ENCODE measurements at places on chromosomes 16 and 17.

DNA sequence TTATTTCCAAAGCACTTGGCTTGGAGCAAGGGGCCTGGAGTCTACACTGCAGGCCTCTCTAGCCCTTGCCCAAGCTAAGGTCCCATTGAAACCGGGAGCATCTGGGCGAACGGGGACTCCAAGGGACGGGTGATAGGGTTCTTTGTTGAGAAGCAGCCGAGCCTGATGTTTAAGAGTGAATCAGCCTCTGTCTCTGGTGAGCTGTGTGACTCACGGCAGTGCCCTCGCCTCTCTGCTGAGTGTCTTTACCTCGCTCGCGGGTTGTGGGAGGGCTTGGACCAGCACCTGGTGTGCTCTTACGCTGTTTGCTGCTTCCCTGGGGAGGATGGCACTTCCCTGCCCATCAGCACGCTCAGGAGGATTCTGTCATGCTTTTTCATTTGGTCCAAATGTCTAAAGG is 1.3 kb downstream of the HGS start:
- H3K27ac ChIP-seq: peak overlapping the region; percentile 87
- H3K27me3 ChIP-seq: no peaks in the 10 kb centered on the region
- H3K36me3 ChIP-seq: peaks cover 12% of the 10 kb centered on the region
- peak overlapping the region; percentile 76 for H3K4me3 ChIP-seq
- DNase-seq: no peak

DNA sequence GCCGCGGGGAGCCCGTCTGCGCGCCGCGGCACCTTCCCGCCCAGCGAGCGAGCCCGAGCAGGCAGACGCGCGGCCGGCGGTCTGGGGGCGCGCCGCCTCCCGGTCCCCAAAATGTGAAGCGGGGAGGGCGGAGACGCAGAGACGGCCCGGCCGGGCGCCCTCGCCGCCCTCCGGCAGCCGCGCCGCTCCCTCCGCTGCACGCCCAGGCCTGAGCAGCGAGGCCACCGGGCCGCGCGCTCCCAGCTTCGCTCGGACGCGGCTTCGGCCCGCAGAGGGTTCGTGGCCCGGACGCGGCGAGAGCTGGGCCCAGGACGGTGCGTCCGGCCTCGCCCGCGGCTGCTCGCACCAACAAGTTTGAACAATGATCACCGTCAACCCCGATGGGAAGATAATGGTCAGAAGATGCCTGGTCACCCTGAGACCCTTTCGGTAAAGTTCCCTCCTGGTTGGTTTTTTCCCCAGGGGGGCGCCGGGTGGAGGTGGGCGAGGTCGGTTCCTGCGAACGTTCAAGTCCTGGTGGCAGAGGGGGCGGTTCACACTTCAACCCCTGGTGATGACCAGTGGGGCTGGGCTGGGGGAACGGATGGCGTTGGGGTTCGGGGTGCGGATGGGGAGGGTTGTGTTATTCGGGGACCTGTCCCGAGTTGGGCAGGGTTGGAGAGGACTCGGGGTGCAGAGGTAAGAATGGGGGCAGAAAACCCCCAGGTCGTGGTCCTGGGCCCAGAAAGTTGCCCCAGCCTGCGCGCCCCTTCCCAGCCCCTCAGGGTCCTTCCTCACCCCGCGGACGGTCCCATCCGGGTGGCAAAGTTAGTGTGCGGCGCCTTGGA is 678 bp downstream of the MGAT5B start:
- H3K4me3 ChIP-seq: peak overlapping the region; percentile 22
- H3K36me3 ChIP-seq: no peaks in the 10 kb centered on the region
- DNase-seq: no peak
- peaks cover 11% of the 10 kb centered on the region for H3K4me1 ChIP-seq
- H3K27me3 ChIP-seq: peaks cover 66% of the 10 kb centered on the region

GRCh38 chr17:79802736-79803420 is 6.0 kb upstream of the CBX8 start:
- no peak overlapping the region for H3K27ac ChIP-seq
- DNase-seq: no peak

DNA sequence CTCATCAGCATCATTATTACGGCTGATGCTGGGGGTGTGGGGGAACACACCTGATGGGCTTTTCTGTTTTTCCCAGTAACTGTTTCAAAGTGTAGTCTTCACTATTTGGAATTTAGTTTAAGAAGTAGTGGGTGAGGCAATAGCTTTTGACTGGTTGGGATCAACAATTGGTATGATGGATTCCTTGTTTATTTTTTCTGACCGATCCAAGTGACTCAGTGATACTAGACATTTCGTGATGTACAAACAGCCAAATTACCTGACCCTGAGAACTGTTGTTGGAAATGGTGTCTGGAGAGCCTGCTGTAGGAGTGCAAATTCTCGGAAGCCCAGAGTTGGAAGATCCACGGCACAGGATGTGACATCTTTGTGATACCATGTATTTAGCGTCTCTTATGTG is 204.2 kb downstream of the PRKCA start:
- no peak overlapping the region for H3K27ac ChIP-seq
- H3K36me3 ChIP-seq: no peaks in the 10 kb centered on the region
- no peak overlapping the region for H3K4me3 ChIP-seq
- DNase-seq: no peak
- peaks cover 14% of the 10 kb centered on the region for H3K4me1 ChIP-seq

- no peak overlapping the region for H3K4me3 ChIP-seq
- H3K27ac ChIP-seq: no peak overlapping the region
- H3K27me3 ChIP-seq: no peaks in the 10 kb centered on the region
- H3K36me3 ChIP-seq: peaks cover 21% of the 10 kb centered on the region
- peaks cover 19% of the 10 kb centered on the region for H3K4me1 ChIP-seq
- DNase-seq: no peak
Measured at GRCh38 chr17:75847614-75848522, 3.7 kb upstream of the UNC13D start.

- peaks cover 7% of the 10 kb centered on the region for H3K36me3 ChIP-seq
- DNase-seq: no peak
- peaks cover 18% of the 10 kb centered on the region for H3K4me1 ChIP-seq
Measured at GRCh38 chr16:84712801-84713775, 13.3 kb downstream of the USP10 start.
